NCI-H69 (cell line): ENCODE measurements at places on chromosomes 11 and 22.

DNA sequence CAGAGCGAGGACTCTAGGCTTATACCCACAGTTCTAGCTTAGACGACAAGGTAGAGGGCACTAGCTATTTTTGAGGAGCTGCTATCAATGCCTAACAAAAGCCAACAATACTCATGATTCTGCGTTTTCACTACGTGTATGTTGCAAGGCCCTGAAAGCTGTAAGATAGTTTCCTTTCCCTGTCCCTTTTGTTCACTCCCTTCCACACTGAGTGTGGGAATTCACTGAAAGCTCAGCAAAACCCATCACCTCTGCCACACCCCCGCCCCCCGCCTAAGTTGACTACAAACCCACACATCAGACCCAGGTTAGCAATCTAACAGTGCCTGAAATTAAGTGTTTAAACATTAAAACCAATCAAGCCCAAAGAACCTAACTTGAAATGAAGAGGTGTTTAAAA is 6.2 kb upstream of the LDLRAD3 start:
- DNase-seq = no peak

DNA sequence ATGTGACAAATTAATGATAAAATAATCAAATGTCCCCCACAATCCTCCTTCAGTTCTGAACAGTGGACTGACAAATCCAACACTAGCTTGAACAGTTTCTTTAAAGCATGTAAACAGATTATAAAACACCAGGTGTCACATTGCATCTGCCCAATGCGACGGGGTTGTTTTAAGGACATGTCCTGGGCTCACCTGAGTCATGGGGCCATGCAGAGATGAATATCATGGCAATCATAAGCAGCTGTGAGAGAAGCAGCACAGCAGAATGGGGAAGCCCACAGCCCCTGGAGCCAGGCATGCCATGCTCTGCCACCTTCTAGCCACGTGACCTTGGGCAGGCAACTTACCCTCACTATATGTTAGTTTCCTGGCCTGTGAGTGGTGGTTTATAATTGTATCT is 93.9 kb upstream of the KCNA4 start:
- DNase-seq = no peak

GRCh38 chr11:35367491-35367890 is 51.9 kb downstream of the SLC1A2 start:
- DNase-seq = no peak

- DNase-seq = no peak
Measured at GRCh38 chr11:2365571-2366210, 11.4 kb upstream of the CD81 start.

DNA sequence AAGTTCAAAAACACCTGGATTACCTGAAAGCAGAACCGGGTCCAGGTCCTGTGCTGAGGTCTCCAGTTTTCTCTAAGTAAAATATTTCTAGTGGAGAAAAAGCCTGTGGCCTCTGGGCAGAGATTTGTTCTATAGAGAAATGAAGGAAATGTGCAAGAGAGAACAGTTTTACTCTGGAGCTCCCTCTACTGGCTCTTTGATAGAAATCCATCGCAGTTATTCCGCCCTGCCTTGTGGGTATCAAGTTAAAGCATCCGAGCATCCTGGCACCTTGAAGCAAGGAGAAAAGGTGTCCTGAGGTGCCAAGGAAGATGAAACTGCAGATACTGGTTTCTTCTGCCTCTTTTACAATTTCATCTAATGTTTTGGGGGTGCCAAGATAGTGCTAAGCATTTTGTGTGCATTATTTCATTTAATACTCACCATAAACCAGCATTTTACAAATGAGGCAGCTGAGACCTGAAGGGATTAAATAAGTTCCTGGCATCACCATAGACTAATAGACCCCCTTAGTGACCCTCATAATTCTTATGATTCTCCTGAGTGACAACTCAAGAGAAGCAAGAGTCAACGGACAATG is 113.1 kb upstream of the HSD17B12 start:
- peak; percentile 63 for DNase-seq

DNA sequence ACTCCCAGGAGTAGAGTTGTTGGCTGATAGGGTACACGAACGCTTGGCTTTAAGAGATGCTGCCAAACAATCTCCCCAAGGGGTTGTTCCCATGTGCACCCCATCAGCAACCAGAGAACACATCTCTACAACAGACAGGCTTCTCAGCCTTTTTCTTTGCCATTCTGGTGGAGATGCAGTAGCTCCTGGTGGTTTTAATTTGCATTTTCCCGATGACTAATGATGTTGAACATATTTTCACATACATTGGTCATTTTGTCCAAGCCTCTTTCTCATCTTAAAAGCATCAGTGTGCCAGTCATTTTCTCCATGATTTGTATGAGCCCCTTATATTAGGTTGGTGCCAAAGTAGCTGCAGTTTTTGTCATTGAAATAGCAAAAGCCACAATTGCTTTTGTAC is 21.8 kb downstream of the DHCR7 start:
- no peak for DNase-seq

DNA sequence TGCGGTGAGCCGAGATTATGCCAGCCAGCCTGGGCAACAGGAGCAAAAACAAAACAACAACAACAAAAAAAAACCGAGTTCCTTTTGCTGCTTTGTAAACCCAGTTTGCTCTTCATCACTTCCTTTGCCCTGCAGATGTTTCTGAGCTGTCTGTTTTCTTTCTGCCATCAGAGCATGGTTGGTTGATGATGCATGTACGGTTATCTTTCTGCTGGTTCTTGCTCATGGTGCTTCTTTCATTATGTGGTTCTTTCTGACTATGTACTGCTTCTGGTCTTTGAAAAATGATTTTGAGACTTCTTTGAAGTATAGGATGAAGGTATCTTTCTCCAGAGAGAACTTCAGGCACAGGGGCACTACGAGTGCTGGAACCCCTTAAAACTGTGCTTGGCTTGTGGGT is 13.2 kb downstream of the TANGO2 start:
- no peak for DNase-seq

DNA sequence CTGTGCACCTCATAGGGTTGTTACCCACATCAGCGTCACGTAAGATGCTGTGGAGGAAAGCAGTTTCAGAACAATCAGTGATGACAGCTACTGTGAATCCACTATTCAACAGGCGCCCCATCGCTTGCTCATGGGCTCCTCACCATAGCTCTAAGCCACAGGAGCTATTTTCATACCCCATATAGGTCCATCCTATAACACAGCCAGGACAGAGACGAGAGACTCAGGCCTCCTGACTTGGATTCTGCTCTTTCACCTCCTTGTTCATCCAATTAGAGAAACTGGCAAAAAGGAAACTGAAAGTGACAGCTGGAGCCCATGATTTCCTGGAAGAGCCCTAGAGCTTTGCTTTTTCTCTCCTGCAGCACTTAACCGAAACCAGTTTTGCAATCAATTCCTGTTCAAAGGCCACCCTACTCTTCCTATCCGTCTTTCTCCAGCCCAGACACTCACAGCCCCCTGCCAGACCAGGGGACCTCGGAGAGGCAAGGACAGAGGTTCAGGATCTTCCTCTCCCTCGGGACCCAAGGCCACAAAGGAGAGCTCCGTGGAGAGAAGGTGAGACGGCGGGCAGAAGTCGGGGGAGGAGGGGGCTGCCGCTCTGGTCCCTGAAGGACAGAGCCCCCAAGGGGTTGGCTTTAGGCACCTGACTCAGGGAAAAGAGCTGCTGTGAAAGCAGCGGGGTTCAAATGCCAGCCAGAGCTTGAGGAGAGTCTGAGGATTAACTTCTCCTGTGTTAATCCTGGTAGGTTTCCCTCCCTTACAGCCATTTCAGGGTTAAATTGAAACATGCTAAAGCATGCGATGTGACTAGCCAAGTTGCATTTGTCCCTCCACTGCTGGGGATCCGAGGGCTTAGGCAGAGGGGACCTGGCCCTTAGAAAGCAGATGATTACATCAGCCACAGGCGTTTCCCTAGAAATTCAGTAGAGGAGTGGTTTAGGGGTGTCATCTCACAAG is at the start of gene APOL6:
APOL6 (plus strand) TSS at position 381 of the 960 bp plus-strand sequence. CDS start 7,980 bp downstream, outside the sequence.
- peak; percentile 35 for DNase-seq

- DNase-seq = no peak
Measured at GRCh38 chr22:47366026-47366767, 603.7 kb downstream of the TBC1D22A start.

- DNase-seq = no peak
Measured at GRCh38 chr11:47000033-47000432, 63.5 kb downstream of the CSTPP1 start.

- DNase-seq = peak; percentile 35
Measured at GRCh38 chr22:45090497-45090910, 73.2 kb upstream of the NUP50 start.

DNA sequence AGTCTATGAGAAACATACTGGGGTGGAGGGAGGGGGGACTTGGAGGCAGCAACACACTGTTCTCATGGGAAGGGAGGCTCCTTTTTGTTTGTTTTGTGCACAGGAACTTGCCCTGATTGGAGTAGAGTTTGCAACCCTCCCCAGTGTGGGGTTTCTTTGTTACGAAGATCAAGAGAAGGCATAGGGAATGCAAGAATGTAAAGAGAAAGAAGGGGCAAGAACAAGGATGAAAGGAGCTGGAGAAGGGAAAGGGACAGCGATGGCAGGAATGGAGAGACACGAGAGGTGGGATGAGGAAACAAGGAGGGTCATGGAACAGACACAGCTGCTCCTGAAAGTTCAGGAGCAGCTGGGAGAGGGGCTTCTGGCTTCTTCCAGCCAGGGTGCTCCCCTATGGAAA is 611.7 kb downstream of the NTM start:
- DNase-seq = no peak

DNA sequence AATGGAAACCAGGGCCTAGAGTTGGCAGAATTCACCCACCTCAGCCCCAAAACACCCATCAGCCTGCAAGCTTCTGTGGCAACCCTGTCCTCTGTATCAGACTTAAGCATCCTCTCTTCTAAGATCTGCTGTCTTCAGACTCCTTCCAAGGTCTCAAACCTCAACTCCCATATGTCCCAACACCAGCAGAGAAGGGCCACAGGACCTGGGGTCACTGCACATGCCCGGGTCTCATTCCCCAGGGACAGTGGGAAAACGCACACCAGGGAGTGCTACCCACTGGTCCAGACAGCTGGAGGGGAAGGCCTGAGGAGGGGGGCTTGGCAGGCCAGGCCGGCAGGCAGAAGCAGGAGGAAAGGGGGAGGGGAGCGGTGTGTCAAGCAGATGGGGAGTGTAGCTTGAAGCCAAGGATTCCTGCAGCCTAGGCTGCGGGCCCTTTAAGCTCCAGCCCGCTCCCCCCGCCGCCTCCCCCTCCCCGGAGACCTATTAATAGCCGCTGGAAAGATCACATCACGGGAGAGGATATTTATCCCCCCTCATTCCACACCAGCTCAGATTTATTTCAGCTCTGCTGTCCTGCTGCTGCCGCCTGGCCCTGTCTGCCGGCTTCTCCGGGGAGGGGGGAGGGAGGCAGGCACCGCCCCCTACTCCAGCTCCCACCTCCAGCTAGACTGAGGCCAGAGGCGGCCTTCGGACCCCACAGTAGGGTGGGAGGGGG is 16.7 kb downstream of the BCL9L start:
- peak; percentile 97 for DNase-seq

DNA sequence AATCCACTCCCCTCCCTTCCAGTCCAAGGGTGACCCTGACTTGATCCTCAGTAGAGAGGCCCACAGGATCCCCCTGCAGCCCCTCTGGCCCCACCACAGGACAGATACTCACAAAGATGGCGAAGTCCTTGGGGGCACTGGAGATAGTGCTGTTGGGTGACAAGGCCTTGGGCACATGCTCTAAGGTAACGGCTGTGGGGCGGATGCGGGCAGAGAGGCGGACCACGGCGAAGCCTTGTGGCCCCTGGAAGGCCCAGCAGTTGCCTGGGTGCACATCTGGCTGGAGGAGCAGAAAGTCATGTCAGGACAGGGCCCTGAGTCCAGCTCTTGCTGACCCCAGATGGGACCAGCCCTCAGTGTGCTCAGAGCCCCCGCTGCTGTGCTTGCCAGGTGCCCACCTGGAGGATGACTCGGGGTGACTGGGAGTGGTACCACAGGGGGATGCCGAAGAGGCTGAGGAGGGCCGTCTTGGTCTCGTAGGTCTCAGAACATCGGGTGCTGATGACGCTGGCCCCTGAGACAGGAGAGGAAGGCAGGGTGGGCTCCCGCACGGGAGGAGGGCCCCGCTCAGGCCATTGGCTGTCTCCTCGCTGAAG is 17.2 kb downstream of the SUN2 start:
- DNase-seq = no peak

DNA sequence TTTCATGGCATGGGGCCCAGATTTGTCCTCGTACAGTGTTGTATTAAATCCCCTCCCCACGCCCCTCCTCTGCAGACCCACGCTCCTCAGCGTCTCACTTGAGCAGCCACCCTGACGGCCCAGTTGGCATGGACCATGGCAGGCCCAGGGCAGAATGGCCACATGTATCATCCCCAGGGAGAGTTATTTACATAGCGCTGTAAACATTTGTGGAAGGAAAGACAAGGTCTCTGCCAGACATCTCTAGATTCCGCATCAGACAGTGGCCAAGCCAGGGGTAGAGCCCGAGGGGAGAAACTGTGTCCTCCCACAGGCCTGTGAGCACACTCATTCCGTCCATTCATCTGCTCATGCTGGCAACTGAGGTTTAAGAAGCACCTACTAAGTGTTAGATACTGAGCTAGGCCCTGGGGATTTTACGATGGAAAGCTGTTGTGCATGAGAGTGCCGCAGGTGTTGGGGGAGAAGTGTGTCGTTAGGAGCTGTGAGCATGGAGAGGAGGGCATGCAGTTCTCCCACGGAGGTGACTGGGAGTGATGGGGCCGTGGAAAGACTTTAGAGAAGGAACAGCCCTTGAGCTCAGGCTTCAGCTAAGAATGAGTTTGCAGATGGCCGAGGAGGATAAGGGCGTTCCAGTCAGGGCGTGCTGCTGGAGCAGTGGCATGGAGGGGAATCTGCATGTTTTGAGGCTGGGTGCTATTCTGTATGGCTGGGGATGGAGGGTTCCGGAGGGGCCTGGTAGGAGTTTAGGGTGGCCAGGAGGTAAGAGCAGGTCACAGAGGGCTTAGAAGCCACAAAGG is 94.9 kb downstream of the GRIK4 start:
- DNase-seq = no peak

- no peak for DNase-seq
Measured at GRCh38 chr11:15871904-15872626, 484.3 kb downstream of the SOX6 start.

DNA sequence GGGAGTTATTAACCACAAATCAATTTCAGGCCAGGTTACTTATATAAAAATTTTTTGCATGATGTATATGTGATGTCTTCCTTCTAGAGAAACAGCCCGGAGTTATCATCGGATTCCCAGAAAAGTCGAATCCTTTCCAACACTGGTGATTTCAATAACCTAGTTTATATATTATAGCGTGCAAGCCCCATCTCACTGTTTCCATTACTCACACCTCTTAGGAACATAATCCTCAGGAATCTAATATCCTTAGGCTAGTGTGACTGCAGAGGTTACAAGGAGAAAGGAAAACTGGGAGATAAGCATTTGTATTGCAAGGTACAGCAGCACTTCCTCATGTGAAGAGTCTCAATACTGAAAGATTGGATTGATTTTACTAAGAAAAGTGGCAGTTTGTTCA is 20.3 kb downstream of the ARHGAP20 start:
- DNase-seq = peak; percentile 32

- DNase-seq = no peak
Measured at GRCh38 chr11:9141186-9141585, 49.8 kb upstream of the SCUBE2 start.

- DNase-seq = peak; percentile 99
Measured at GRCh38 chr11:3000032-3000961, 8.2 kb upstream of the NAP1L4 start.
